CD4-positive, alpha-beta T cell treated with Interleukin-12 subunit alpha and Interleukin-12 subunit beta, for 1 hour (primary cell): ENCODE measurements at places on chromosomes 4 and X.

- no peak for DNase-seq
Measured at GRCh38 chr4:78058591-78059523, 1.7 kb downstream of the FRAS1 start.

DNA sequence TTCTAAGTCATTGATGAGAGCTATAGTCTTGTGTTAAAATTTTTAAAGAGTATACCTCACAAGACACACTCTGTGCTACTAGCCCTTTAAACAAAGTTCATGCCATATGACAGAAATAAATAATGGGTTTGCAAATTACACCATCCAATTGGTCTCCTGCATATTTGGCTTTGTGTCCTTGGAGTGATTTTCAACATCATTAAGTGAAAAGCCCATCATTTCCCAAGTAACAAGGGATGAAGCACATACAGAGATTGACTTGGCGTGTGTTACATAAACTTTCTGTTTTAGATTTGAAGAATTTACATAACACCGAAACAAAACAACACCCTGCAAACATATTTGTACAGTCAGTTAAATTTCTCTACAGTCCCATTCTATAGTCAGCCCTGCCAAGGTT is 216.9 kb upstream of the NEIL3 start:
- DNase-seq: no peak

DNA sequence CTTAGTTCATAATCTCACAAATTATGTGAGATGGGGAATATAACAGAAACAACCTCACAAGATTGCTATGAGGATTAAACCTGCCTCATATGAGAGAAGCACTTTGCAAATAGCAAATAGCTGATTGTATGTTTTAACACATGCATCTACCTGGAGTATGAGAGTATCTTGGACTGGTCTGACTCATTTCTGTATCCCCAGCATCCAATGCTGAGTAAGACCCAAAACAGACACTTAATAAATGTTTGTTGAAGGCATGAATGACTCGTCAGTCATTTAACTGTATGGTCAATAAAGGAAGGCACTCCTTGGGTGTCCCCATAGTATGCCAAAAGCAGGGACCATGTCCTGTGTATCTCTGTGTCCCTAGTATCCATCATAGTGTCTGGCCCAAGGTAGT is 350.9 kb upstream of the F9 start:
- DNase-seq: no peak

DNA sequence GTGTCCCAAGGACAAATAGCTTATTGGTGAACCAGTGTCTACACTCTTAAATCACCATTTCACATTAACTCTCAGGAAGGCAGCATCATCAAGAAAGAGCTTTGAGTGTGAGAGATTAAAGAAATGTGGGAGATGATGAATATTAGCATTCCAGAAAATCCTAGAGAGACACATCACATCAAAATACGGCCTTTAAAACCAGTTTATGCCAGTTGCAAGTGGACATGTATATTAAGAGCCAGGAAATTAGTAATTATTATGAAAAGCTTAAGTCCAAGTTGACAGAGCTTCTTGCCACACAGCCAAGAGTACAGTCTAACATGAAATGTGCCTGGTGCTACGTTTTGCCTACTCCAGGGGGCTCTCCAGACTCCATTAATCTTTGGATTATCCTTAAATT is 503.0 kb upstream of the BOD1L1 start:
- DNase-seq: no peak

- DNase-seq: no peak
Measured at GRCh38 chr4:180630012-180630665, 1613.1 kb upstream of the TENM3 start.

GRCh38 chrX:141158084-141158483 is 18.8 kb downstream of the LDOC1 start:
- no peak for DNase-seq

DNA sequence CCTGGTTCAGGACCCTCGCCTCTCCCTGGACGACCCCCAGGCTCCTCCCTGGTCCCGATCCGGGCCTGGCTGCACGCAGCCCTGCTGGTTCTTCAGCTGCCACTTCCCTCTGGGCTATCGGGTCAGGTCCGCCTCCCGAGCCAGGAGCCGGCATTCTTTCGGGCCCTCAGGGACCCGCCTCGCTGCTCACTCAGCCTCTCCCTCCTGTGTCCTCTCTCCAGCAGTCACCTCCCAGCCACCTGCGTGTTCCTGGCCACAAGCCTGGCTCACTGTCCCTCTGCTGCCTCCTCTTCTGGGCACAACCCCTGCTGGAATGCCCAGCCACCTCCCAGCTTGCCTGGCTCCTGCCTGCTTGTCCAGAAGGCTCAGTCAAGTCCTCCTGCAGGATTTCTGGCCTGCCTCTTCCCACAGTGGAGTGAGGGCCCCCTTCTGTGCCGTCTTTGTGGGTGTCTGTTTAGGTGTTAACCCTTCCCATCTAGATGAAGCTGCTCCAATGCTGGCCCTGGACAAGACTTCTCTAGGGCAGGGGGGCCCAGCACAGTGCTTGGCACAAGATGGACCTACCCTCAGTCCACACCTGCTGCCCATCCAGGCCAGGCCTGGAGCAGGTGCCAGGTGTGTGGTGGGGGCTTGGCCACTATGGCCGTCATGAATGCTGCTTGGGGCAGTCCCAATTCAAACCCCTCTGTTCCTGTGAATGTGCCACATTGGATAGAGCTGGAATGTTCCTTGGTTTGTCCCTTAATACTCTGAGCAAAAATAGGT is 2.2 kb downstream of the WFS1 start:
- no peak for DNase-seq

- DNase-seq: no peak
Measured at GRCh38 chrX:111270339-111270738, at the start of gene CAPN6. Gene CAPN6 (minus strand): TSS chrX:111270483. CDS start chrX:111263936, 6,547 bp downstream.

GRCh38 chr4:4666693-4667621 is 125.1 kb upstream of the STX18 start:
- no peak for DNase-seq

DNA sequence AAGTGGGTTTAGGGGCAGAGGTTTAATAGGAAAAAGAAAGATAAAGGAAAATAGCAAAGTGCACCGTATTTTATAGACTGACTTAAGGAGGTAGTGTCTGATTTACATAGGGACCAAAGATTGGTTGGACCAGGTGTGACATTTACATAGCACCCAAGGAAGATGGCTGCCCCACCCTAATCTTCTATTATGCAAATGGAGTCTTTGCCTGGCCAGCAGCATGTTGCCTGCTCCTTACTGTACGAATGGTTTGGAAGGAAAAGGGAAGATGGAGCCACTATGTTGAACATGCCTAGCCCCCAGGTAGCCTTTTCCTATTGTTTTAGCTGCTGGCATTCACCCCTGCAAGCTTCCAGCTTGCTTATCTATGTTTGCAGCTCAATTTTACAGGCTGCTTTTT is 146.2 kb upstream of the PDE5A start:
- DNase-seq: no peak

GRCh38 chr4:141009931-141010330 is 123.3 kb downstream of the RNF150 start:
- no peak for DNase-seq

DNA sequence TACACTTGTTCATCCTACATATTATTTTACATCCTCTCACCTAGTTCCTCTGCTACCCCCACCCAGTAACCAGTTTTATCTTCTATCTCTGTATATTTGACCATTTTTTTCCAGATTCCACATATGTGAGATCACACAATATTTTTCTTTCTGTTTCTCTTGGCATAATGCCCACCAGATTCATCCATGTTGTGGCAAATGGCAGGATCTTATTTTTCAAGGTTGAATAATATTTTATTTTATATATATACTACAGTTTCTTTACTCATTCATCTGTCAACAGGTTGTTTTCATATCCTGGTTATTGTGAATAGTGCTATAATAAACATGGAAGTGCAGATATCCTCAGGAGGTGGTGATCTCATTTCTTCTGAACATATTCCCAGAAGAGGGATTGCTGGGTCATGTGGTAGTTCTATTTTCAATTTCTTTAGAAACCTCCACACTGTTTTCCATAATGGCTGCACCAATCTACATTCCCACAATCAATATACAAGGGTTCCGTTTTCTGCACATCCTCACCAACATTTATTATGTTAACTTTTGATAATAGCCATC is 48.2 kb downstream of the THAP9 start:
- DNase-seq: no peak

DNA sequence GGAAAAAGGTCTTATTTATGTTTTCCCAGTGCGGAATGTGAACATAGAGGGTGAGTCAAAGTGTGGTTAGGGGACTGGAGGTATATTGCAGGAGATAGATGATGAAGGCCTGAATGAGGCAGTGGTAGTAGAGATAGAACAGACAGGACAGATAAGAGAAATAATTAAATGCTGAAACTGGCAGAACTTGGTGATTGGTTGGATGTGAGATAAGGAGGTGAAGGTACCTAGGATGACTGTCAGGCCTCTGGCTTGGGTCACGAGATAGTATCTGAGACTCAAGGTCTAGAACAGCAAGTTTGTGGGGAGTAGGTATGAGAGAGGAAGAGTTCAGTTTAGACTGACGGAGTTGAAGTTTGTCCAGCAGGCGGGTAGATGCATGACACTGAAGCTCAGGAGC is 3.5 kb downstream of the MND1 start:
- no peak for DNase-seq

DNA sequence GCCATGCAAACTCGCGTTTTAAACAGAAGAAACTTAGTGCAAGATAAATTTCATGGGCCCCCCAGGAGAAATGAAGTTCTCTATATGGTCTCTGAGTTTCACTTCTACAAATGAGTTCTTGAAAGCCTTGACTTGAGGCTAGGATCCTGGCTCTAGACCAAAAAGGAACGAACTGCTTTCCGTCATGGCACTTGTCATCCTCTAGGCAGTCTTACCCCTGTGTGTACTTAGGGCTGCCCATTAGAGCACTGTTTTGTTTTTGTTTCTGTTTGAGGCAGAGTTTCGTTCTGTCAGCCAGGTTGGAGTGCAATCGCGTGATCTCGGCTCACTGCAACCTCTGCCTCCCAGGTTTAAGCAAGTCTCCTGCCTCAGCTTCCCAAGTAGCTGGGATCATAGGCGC is 29.0 kb downstream of the RNF4 start:
- DNase-seq: no peak

DNA sequence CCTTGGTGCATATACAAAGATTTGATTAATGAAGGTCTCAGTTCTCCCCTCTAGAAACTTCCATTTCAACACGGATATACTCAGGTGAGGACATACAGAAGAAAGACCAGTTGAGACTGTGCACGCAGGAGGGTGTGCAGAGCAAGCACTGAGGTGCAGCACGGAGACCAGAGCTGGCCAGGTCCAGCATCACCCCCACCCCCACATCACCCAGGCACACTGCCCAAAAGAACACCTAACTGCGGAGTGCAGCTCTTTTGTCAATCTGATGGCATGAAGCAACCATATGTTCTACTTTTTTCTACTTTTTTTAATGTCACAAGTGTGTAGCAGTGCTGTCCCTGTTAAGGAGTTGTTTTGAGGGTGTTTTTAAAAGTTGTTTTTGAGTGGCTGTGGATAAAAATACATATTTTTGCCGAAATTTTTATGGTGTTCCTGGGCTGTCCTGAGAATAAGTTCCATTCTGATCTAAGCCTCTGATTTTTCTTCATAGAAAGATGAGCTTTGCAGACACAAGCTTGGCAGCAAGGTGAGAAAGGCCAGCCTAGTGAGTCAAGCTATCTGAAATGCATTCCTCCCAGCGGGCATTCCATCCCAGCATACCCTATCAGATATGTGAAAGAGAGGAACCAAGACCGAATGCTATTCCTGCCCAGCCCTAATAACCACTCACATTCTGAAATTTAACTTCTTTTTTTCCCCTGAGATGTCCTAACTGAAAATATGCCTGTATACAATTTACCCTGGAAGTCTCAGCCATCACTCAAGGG is 173.7 kb downstream of the PTTG2 start:
- DNase-seq: no peak

DNA sequence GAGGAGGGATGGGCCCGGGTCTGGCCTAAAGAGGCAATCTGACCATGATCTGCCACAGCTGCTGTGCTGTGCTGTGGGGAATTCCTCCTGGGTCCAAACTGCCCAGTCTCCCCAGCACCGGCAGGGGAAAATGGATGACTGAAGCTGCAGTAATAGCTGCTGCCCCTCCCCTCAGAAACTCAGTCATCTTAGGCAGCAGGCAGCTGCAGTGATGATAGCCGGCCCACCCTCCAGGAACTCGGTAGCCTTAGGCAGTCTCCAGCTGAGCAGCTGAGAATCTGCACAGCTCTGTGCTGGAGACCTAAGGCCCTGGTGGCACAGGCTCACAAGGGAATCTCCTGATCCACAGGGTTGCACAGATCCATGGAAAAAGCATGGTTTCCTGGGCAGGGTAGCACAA is 113.4 kb upstream of the USP38 start:
- no peak for DNase-seq

DNA sequence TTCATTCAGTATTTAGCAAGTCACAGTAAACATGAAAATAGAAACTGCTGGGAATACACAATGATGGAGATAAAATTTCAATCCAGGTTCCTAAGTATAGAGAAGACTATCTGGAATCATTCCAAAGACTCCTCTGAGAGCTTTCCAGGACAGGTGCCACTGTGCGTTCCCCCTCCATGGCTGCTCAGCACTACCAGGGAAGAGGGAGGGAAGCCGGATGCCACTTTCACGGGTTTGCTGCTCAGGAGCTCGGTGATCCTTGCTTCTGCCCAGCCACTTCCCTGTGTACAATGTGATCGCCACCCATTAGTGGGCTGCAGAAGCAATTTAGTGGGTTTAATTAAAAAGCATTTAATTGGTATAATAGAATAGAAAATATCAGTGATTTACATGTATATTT is 94.5 kb downstream of the FNIP2 start:
- DNase-seq: no peak
